ENCODE measurements at places on chromosomes 12 and 14.

DNA sequence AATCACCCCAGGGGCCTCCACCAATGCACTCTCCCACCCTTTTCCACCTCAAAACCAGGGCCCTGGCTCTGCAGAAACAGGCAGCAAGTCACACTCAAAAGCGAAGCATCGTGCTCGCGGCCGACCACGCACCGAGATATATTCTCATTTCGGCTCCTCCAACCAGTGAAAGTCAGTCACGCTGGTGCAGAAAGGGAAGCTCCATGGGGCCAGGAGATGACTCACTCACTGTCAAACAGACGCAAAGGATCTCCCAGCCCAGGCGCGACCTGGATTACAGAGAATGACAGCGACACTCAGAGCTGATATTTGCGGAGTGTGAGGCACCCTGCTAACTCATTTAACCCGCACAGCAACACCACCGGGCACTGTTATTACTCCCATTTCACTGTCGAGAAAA is 173.6 kb downstream of the CALM1 start:
- no peak for DNase-seq

- DNase-seq = no peak
Observed at GRCh38 chr14:22297376-22297775, 291.6 kb downstream of the DAD1 start.

DNA sequence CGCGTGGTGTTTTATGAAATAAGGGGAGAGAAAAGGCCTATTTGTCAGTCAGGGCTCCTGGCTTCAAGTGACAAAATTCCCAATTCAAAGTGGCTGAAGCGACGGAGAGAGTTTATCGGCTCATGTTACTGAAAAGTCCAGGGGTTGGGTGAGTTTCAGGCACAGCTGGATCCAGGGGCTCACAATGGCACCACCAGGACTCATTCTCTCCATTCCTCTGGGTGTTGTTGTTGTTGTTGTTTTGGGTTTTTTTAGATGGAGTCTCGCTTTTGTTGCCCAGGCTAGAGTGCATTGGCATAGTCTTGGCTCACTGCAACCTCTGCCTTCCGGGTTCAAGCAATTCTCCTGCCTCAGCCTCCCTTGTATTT is 119.4 kb downstream of the SCARB1 start:
- no peak for DNase-seq

DNA sequence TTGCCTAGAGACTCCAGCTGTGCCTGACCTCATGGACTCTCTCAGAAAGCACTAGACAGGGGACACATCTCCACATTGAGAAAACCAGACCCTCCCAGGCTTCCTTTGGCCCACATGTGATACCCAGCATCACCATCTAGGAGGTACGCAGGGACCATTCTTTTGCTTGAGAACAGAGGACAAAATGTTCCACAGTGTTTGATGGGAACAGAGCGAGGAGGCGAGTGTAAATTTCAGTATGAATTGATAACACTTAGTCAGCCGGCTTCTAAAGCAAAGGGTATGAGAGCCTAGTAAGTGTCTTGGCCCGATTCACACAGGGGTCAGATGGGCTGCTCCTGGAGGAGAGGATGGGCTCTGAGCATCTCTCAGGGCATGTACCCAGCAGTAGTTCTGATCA is 1052.4 kb downstream of the BCL11B start:
- no peak for DNase-seq

DNA sequence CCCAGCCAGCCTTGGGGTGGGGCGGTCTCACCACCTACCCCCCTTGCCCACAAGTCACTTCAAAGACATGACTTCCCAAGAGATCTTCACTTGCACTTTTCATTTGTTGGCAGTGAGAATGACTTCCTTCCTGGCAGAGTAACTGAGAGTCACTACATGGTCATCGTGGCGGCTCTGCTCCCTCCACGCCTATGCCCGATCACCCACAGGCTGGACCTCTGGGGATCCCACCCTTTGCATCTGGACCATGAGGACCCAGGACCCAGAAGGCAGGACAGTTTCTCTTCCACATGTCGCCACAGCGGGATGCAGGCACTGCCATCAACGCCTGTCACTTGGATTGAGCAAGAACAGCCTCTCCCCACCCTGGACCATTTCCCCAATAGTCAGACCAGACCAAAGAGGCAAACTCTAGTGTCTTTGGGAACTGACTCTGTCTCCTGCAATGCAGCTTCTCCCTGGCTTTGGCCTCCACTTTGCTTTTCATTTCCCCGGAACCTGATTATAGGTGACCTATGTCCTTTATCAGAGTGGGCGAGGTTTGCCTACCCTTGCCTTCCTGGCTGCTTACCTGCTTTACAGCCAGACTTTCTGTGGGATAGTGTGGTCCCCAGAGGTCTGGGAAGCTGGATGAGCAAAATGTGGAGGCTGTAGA is 3.6 kb downstream of the VDR start:
- no peak for DNase-seq

- no peak for DNase-seq
Observed at GRCh38 chr14:100557658-100558057, 29.6 kb downstream of the BEGAIN start.

- no peak for DNase-seq
Observed at GRCh38 chr12:78580296-78580695, 284.3 kb upstream of the SYT1 start.

DNA sequence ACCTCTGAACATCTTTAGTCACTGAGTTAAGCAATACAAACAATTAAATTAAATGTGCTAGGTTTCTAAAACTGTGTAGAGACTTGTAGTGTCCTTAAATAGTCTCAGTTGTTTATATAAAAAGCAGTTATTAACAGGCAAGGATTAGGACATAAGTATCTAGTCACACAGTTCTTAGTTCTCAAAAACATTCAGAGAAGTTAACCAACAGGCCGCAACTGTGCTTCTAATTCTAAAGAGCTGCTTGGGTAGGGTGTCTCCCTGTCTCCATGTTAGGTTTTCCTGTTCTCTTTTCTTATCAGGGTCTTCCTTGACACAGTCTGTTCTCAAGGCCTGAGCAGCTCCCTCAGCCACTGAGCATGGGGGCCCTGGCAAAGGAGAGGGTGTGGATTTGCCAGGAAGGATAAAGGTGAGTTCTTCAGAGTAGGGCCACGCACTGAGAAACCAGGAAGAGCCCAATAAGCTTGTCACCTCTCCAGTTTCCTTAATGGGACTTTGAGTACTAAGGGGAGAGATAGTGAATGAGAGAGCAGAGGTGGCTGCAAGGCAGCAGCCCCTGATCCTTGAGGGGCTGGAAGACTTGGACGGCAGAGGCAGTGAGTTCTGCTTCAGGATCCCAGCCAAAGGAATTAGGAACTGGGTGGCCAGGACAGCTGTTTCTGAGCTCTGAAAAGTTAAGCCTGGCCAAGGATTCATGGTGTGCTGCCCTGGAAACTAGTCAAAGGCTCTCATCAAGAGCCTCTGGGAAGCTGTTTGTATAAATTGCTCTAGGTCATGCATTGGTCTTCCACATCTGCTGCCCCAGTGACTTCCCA is 177.3 kb downstream of the MYRFL start:
- DNase-seq = no peak

DNA sequence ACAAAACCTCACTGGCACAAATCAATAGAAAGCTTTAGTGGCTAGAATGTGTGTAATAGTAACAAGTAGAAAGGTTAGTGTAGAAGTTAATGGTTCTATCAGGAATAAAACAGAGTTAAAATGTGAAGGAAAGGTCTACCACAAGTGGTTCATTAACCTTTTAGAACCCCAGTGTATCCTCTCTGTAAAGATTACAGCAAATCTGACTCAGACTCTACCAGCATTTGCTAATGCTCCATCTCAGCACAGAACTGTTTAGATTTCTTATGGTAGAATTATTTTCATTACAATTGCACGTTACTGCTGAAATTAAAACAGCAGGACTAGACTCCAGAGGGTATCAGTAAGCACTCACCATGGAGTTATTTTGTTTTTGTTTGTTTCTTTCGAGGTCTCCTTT is 609.0 kb upstream of the LMO3 start:
- no peak for DNase-seq

DNA sequence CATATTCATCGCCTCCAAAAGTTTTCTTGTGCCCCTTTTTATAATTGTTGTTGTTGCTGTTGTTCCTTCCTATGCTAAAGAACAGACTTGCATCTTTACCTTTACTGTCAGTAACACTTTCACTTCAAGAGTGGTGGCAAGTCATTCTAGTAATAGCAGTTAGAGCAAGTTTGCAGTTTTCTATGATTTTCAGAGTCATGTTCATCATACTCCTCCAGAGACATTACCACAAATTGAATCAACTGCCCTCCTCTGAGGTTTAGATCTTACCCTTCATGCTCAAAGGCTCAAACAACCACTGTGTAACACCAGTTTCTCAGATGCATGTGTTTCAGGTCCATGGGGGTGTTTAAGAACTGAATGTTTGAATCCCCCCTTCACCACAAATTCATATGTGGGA is 763.4 kb downstream of the LRFN5 start:
- no peak for DNase-seq

- no peak for DNase-seq
Observed at GRCh38 chr14:103548463-103549351, 13.8 kb downstream of the BAG5 start.

DNA sequence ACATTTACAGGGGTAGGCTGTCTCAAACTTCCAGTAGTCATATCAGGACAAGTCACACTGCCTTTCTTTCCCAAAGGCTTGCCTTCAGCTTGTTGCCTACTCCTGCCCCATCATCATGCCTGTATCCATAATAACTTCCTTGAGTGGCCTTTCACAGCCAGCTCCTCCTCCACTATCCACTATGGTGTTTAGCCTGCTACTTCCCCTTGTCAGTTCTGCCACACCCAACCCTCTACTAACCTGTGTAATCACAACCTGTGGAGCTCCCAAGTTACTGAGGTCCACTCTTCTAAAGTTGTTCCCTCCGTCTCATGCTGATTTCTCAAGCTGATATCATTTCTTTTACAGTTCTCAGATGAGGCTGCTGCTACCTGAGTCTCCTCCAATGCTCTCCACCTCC is 159.9 kb downstream of the BMP4 start:
- no peak for DNase-seq

- DNase-seq = peak; percentile 59
Observed at GRCh38 chr12:92467886-92468285, 234.9 kb upstream of the PLEKHG7 start.

DNA sequence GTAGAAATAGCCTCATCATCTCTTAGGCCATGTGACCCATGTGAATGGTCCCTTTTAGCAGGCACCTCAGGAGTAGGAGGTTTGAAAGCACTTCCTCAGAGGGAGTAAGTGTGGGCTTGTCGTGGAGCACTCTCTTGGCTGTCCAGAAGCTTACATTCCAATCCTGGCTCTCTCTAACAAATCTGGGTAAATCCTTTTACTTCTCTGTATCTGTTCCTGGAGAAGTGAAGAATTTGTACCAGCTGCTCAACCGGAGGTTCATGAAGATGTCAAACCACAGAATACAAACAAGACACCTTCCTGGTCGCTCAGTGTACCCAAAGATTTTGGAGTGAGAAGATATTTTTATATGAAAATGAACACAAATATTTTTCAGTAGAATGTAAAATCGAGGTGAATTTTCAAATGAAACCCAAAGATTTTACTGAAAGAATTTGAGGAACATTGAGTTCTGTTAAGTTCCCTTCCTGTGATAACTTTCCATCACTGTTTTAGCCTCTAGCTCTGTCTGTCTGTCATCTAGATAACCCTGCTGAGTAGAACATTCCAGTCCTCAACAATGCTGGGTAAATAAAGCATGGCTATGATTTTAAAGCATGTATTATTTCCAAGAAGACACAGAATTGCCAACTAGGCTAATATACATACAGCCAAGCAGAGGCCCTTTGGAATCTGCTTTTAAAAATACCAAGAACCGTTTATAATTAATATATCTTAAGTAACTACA is 263.9 kb upstream of the RGS6 start:
- DNase-seq = no peak

DNA sequence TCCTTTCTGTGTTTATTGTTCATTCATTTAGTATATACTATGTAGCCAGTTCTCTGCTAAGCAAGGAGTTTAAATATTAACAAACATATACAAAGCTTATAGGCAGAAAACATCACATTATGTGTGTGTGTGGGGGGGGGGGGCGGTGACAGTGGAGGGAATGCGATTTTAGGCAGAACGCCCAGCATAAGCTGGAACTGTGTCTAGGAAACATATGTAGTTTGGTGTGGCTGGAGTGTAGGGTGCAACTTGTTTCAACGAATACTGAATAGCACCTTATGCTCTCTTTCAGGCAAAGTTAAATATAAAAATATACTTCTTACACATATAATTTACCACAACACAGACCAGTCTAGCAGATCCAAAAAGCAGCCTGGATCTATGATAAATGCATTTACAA is 980.6 kb downstream of the SLC6A15 start:
- DNase-seq = no peak

- peak; percentile 53 for DNase-seq
Observed at GRCh38 chr12:14956024-14956891, 5.1 kb downstream of the ARHGDIB start.

GRCh38 chr14:92253381-92253894 is 69.5 kb upstream of the SLC24A4 start:
- no peak for DNase-seq
